Dermis blood vessel endothelial cell (primary cell): ENCODE measurements at places on chromosomes 2 and 18. TPM values are rescaled to one million over a fixed set of nuclear protein-coding genes. Genes with fewer than 3 reads are reported as not detected.

Gene GAREM1
- 0.28 and 1.4 TPM in 2 replicates for total RNA-seq

Gene MYOM1
- 2.2 and 2.7 TPM in 2 replicates for total RNA-seq

Gene SNTG2
- 0.17 TPM in 1 of 2 replicates, not detected in the other for total RNA-seq

Gene ZNF514
- total RNA-seq, result 8.7 and 14.0 TPM in 2 replicates

Gene AMER3
- not detected in 2 replicates for total RNA-seq

Gene CYBRD1
- 19.8 and 30.5 TPM in 2 replicates for total RNA-seq

Gene INHA
- total RNA-seq, result not detected in 2 replicates

Gene EMILIN2
- total RNA-seq, result 4.4 and 8.7 TPM in 2 replicates

Gene FLACC1
- 0.84 and 2.0 TPM in 2 replicates for total RNA-seq

Gene ASPRV1
- 0.14 and 0.34 TPM in 2 replicates for total RNA-seq

Gene MARCHF4
- total RNA-seq, result 1.5 TPM in 2 replicates

Gene KCNIP3
- 0.14 and 0.51 TPM in 2 replicates for total RNA-seq

Gene IL18R1
- 0.65 and 1.4 TPM in 2 replicates for total RNA-seq

Gene RNF138
- 26.7 and 36.7 TPM in 2 replicates for total RNA-seq

Gene CNTNAP5
- total RNA-seq, result not detected in 2 replicates

Gene CNDP1
- not detected in 2 replicates for total RNA-seq

Gene ITGAV
- 182 and 188 TPM in 2 replicates for total RNA-seq

Gene SEPTIN10
- total RNA-seq, result 149 and 179 TPM in 2 replicates

Gene COBLL1
- 4.6 and 7.8 TPM in 2 replicates for total RNA-seq

Gene SALL3
- under 0.01 and 0.05 TPM in 2 replicates for total RNA-seq

Gene ACMSD
- total RNA-seq, result 0.09 and 0.34 TPM in 2 replicates

Gene MAP3K19
- not detected in 2 replicates for total RNA-seq

Gene CCDC142
- 14.9 and 22.8 TPM in 2 replicates for total RNA-seq

Gene UGT1A3
- not detected in 2 replicates for total RNA-seq

Gene UGT1A10
- total RNA-seq, result not detected in 2 replicates

Gene MATN3
- total RNA-seq, result 1.2 and 1.3 TPM in 2 replicates

Gene CREG2
- 1.0 and 1.4 TPM in 2 replicates for total RNA-seq

Gene FMNL2
- 44.4 and 60.6 TPM in 2 replicates for total RNA-seq

Gene RUFY4
- total RNA-seq, result not detected in 2 replicates

Gene SERPINB11
- total RNA-seq, result not detected in 2 replicates

Gene LGALSL
- total RNA-seq, result 3.7 and 9.4 TPM in 2 replicates

Gene UGT1A5
- total RNA-seq, result not detected in 2 replicates

Gene SERPINB3
- 0.17 TPM in 1 of 2 replicates, not detected in the other for total RNA-seq

Gene TUBA3E
- total RNA-seq, result not detected in 2 replicates

Gene ZFP36L2
- 13.1 and 30.7 TPM in 2 replicates for total RNA-seq

Gene NEUROD1
- total RNA-seq, result not detected in 2 replicates

Gene PGAP1
- total RNA-seq, result 4.8 and 10.2 TPM in 2 replicates

Gene NBAS
- 101 and 108 TPM in 2 replicates for total RNA-seq

Gene SERPINB7
- total RNA-seq, result 0.05 TPM in 1 of 2 replicates, not detected in the other

Gene ATP6V1C2
- 0.14 and 0.17 TPM in 2 replicates for total RNA-seq

Gene FBXO41
- 0.19 and 0.34 TPM in 2 replicates for total RNA-seq

Gene RBM43
- total RNA-seq, result 2.0 and 4.2 TPM in 2 replicates

Gene G6PC2
- not detected in 2 replicates for total RNA-seq

Gene SMAD4
- 96.6 and 100 TPM in 2 replicates for total RNA-seq

Gene DHRS9
- 0.19 TPM in 1 of 2 replicates, not detected in the other for total RNA-seq

Gene ZSWIM2
- total RNA-seq, result not detected in 2 replicates

Gene SH3RF3
- total RNA-seq, result 7.7 and 13.5 TPM in 2 replicates

Gene C2orf72
- total RNA-seq, result under 0.01 and 1.1 TPM in 2 replicates

Gene CFAP210
- total RNA-seq, result not detected in 2 replicates

Gene RGPD3
- 0.33 and 0.51 TPM in 2 replicates for total RNA-seq

Gene ANKRD62
- not detected in 2 replicates for total RNA-seq

Gene DCDC2C
- under 0.01 and 0.09 TPM in 2 replicates for total RNA-seq

Gene ACOXL
- 0.05 TPM in 1 of 2 replicates, not detected in the other for total RNA-seq

Gene UGT1A4
- 0.09 TPM in 1 of 2 replicates, not detected in the other for total RNA-seq

Gene FABP1
- not detected in 2 replicates for total RNA-seq

Gene OTX1
- 0.34 TPM in 1 of 2 replicates, not detected in the other for total RNA-seq
